H54 (cell line): ENCODE measurements at places on chromosomes 4 and X.

- no peak for DNase-seq
Observed at GRCh38 chr4:138320831-138321230, 78.7 kb upstream of the SLC7A11 start.

- DNase-seq = no peak
Observed at GRCh38 chrX:44992775-44993174, 119.8 kb downstream of the KDM6A start.

DNA sequence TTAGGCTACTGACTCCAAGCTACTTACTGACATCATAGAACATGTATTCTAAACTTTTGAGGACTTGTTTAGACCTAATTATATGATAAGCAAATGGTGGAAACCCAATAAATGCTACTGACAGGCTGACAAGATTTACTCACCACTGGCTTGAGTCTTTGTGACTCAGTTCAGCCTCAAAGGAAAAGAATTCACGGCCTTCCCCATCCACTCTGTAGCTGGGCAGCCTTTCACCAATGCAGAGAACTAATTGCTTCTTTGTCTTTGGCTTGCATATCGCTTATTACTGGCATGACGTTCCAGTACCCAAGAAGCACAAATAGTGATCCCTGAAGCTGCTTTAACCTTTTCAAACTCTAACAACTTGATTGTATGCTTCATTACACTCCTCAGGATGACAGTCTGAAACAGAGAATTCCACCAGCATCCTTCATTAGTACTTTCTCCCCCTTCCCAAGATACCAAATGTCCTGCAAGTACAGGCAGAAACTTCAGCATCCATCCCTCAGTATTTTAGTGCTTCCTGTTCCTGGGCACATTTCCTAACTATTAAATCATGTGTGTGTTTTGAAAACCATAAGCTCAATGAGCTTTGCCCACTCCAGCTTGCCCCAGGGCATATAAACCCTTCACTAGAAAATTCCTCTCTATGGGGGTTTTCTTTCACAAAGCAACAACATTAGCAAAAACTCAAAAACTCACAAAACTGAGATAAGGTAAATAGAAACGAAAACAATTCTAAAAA lies 298.1 kb upstream of the SLC7A11 start:
- DNase-seq = no peak

- DNase-seq = no peak
Observed at GRCh38 chr4:154427149-154427548, 64.5 kb downstream of the DCHS2 start.

DNA sequence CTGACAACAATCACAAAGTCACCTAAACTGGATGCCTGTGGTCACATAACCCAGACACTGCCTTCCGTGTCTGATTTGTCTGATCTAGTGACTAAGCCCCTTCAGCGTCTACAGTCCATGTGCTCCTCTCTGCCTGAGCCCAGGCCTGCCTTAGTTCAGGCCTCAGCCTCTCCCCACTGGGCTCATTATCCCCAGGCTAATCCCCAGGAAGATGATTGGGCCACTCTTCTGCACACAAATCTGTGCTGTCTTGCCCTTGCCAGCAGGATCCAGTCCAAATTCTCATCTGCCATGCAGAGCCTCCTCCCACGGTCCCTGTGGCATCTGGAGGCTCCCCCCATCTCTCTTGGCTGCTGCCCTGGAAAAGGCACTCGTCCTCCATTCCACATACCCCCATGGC lies 96.5 kb downstream of the SLC2A9 start:
- DNase-seq = no peak
